Left renal cortex interstitium (tissue), 4 donors: ENCODE measurements at places on chromosomes 4 and X. TPM values are rescaled to one million over a fixed set of nuclear protein-coding genes. Genes with fewer than 3 reads are reported as not detected.

DNA sequence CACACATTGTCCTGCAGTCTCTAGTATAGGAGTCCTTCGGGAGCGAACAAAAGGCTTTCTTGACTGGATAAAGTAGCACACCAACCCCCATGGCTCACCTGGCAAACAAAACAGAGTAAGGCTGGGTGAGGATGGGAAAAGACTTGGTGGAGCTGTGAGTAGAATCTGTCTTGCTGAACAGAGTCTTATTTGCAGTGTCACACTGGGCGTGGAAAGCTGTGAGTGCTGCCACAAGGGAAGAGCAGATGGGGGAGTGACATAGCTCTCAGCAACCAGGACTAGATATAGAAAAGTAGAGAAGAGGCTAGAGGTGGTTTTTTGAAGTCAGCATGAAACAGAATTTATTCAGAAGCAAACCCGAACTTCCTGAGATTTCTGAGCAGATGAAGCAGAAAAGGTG is 137.2 kb upstream of the ESX1 start:
- DNase-seq: no peak

DNA sequence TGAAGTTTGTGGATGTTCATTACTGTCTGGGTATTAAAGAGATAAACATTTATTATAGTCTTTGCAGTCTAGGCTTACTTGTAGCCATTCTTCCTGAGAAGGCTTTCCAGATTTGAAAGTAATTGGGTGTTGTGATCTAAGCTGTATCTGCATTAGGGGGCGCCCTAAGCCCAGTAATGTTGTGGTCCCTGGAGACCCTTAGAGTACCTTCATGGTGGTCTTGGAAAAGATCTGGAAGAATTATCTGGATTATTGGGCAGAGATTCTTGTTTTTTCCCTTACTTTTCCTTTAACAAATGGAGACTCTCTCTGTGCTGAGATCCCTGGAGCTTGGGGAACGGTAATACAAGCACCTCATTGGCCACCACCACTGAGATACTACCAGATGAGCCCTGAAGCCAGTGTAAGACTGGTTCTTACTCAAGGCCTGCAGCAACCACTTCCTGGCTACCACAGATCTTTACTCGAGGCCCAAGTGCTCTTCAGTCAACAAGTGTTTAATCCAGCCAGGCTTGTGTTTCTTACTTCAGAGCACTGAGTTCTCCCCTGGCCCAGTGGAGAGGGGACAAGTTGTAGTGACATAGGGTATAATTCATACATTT is 63.1 kb downstream of the RTL3 start:
- no peak for DNase-seq

DNA sequence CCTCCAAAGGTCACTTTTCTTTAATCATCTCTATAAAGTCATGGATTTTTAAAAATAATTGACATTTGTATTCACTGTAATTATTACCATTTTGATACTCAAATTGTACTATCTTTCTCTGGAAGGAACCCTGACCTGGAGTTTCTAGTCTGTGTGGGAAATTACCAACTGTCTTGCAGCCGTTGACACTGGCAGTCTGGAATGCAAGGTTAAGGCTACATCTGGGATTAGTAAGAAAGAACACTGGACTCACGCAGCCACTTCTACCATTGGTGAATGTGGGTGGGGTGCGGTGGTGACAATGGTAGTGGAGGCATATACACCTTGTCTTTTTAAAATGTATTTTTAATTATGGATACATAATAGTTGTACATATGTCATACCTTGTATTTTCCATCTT is 40.9 kb downstream of the EGF start:
- no peak for DNase-seq

- DNase-seq: no peak
Measured at GRCh38 chrX:37918168-37918567, 70.8 kb upstream of the DYNLT3 start.

GRCh38 chr4:77121736-77122240 is 35.2 kb upstream of the CCNG2 start:
- DNase-seq: no peak

GRCh38 chr4:9764155-9764696 is 17.2 kb upstream of the DRD5 start:
- no peak for DNase-seq

GRCh38 chr4:157572284-157572683 is 351.8 kb downstream of the GRIA2 start:
- no peak for DNase-seq

- no peak for DNase-seq
Measured at GRCh38 chr4:88297725-88298454, 13.5 kb upstream of the PPM1K start.

EVC gene
- 32.1 TPM for polyA plus RNA-seq
